ENCODE measurements at places on chromosomes 1 and 21.
A peak's percentile ranks its signal among the peaks of the same experiment; 100 is the strongest.

DNA sequence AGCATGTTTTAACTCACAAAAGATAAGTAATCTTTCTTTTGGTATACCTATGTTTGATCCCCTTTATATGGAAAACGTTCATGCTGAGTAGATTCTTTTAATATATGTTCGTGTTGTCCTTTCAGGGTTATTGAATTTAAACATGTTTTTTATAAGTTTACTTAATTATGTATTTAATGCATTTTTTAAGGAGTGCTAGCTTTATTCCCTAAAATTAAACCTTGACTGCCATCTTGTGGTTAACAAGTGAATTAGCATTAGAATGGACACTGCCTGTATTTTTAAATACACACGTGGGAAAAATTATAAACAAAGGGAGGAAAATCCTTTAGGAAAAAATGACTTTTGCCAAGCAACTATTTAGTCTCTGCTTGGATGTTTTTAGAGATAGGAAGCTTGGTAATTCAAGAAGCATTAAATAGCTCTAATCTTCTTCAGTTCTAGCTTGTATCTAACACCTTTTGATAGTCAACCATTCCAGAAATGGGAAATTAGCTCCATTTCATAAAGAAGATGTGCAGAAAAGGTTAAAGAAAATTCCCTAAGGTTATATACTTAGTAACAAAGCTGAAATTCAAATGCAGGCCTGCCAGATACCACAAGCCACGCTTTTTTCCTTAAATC is 43.0 kb downstream of the UBE2U start:
- DNase-seq: no peak

DNA sequence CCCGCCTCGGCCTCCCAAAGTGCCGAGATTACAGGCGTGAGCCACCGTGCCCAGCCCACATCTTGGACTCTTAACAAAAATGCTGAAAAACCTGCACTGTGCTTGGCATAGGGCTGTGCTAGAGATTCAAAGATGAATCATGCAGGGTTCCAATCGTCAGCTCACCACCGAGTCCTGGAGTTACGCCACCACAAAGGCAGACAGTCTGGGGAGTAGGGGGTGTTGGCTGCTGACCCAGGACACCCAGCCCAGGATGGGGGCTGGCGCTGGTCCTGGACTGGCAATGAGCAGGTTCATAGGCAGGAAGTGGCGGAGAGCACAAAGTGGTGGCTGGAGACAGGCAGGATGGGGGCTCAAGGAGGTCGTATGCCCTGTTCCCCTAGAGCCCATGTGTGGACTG is 16.0 kb downstream of the PSRC1 start:
- DNase-seq: no peak

DNA sequence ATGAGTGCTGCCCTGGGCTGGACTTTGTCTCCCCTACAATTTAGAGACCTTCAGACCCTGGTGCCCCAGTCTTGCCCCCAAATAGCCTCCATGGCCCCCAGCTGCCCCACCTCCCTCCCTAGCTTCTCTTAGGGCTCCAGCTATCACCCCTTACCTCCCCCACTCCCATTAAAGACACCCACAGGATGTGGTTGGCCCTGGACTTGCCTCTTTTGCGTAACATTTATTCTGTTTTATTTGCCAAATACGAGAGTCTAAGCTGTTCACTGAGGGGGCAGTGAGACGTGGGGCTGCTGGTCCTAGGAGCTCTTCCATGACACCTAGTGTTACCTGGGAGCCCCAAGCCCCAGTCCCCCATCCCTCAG is 4.5 kb downstream of the ZC3H12A start:
- no peak for DNase-seq

DNA sequence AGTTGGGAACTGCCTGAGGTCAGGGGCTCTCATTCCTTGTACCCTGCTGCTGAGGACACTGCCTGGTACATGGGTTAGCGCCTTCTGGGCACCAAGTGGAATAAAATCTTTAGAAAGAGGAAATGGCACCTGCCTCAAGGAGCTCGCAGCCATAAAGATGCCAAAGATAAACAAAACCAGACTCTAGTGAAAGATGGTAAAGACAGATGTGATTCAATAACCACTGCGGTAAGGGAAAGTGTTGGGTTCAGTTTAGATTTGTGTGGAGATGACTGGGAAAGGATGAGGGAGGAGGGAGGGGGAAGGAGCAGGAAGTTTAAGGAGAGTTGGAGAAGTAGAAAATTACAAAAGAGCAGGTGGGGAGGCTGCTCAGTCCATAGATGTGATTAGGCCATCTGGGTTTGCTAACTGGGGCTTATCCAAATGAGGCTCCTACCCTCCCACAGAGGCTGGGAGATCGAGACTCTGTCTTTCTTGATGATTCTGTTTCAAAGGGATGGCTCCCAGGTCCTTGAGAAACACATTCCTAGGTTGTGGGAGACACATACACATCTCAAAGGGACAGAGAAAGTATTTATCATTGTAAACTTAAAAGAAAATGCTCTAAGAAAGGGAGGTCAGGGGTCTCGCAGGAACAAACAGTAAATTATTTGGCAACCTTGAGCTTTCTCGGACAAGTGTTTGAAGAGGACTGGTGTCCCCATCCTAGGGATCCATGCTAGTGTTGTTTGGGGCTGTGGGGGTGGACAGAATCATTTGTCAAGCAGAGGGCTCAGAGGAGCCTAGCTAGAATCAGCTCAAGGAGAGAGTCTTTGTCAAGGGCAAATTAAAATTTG is 65.7 kb upstream of the MORC3 start:
- no peak for DNase-seq

- no peak for DNase-seq
These were observed 344.5 kb downstream of the PDE4B start for GRCh38 chr1:66137235-66137634.

DNA sequence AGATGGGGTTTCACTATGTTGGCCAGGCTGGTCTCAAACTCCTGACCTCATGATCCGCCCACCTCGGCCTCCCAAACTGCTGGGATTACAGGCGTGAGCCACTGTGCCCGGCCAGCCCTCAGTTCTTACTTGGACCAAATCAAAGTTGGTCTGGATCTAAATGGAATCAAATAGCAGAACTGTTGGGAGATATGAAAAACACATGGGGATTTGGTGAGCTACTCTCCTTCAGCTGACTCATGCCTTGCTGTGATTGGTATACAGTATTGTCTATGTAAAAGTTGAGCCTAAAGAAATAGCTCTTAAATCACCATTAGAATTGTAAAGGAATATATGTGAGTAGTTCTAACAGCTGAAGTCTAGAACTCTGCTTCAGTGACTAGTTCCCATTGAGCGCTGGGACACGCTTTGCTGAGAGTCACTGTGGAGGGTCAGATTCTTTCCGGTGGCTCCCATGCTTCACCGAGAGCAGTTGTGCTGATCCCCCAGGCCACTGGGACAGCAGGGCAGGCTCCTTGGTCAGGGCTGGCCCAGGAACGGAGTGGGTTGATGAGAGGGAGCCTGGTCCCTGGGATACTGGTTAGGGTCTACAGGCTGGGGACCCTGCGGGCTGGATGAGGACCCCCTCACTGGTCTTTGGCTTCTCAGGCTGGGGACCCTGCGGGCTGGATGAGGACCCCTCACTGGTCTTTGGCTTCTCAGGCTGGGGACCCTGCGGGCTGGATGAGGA is 14.0 kb downstream of the PKNOX1 start:
- no peak for DNase-seq

GRCh38 chr1:147337040-147337630 is 94.7 kb downstream of the CHD1L start:
- no peak for DNase-seq

GRCh38 chr1:55402671-55403464 is 187.7 kb upstream of the USP24 start:
- DNase-seq: no peak

GRCh38 chr1:203629507-203630082 is 3.0 kb downstream of the ATP2B4 start:
- DNase-seq: peak; percentile 58

- DNase-seq: no peak
These were observed 30.5 kb downstream of the CAMTA1 start for GRCh38 chr1:6815726-6816125.

DNA sequence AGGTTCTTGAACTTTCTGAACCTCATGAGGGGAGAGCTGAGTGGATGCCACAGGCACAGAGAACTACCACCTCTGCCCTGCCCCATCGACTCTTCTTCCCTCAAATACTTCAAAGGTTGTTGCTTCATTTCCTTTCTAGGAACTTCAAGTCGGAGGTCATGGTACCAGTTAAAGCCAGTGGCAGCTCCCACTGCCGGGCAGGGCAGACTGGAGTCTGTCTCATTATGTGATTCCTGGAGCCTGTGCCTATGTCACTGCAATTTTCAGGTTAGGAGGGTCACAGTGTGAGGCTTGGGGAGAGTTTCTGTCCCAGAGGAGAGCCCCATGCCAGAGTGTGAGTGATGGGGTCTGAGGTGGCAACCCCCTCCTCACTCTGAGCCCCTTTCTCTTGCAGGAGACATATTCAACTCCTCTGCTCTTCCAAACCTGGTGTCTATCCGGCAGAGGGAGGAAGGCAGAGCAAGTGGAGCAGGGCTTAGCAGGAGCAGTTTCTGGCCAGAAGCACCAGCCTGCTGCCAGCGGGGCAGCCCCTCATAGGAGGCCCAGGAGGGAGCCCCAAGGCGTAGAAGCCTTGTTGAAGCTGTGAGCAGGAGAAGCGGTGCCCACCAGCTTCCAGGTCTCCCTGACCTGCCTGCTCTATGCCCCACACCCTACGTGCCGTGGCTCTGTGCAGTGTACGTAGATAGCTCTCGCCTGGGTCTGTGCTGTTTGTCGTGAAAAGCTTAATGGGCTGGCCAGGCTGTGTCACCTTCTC is 29.3 kb downstream of the CAMK1G start:
- DNase-seq: no peak

- no peak for DNase-seq
These were observed 187.8 kb downstream of the SLC44A5 start for GRCh38 chr1:75423136-75423535.

- DNase-seq: no peak
These were observed 5.1 kb downstream of the CD1D start for GRCh38 chr1:158185770-158186169.

DNA sequence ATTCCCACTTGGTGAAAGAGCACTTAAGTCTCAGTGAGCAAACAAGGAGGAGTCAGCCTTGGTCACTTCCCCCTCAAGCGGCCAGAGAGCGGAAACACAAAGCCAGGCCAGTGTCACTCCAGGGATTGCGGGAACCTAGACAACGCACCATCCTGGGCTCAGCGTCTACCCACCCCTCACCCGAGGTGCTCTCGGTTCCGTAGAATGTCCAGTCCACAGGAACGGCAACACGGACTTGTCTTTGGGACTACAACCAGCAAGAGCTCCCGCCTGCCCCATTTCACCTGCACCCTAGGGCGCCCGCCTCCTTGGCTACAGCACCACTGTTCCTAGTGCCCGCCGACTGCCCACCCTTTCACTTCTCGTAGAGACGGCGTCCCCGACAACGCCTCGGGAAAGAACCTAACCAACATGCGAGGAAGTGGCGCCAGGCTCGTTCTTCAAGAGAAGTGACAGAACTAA is 509 bp downstream of the GDAP2 start:
- peak; percentile 46 for DNase-seq

DNA sequence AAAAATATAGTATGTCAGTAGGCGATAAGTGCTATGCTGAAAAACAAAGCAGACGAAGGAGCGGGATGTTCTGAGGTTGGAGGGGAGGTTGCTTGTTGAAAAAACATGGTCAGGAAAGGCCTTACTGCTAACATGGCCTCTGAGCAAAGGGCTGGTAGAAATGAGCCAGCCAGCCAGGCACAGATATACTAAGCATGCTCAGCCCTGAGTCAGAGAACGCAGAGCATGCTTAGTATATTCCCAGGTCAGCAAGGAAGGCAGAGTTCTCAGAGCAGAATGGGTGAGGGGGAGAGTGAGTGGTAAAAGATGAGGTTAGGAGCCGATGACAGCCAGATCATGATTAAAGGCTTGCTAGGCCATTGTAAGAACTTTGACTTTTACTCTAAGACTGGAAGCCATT is 36.7 kb downstream of the ZBTB40 start:
- no peak for DNase-seq

DNA sequence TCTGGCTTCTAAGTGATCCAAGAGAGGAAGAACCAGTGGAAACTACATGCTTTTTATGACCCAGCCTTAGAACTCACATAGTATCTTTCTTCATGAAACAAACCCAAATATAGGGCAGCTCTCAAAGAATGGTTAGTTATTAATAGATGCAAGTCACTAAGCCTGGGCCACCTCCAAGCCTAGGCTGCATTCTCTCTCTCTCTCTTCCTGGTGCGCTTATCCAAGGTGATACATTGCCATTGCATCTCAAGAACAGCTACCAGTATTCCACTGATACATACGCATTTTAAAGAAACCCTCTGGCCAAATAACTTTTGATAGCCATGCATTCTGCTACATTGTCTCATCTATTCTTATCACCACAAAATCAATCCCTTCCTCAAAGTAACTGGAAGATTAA is 455.6 kb upstream of the ADGRL2 start:
- no peak for DNase-seq

DNA sequence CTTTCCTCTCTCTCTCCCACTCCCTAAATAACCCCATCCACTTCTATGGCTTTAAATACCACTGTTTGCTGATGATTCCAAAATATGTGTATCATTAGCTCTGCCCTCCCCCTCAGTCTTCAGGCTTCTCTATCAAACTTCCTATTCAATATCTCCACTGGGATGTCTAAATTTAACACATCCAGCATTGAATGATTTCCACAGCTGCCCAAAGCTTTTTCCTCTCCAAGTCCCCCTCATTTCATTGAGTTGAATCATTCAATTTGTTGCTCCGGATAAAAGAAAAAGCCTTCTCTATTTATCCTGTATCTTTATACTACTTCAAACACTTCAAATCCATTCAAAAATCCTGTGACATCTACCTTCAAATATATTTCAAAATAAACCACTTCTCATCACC is 225.0 kb downstream of the SEC16B start:
- DNase-seq: no peak

GRCh38 chr1:40948741-40949443 is 30.6 kb upstream of the CTPS1 start:
- peak; percentile 45 for DNase-seq
